ENCODE measurements at places on chromosomes 2 and 18. TPM values are rescaled to one million over a fixed set of nuclear protein-coding genes. Genes with fewer than 3 reads are reported as not detected.

- no peak for DNase-seq
These were observed 139.3 kb downstream of the ALK start for GRCh38 chr2:29782087-29782486.

DNA sequence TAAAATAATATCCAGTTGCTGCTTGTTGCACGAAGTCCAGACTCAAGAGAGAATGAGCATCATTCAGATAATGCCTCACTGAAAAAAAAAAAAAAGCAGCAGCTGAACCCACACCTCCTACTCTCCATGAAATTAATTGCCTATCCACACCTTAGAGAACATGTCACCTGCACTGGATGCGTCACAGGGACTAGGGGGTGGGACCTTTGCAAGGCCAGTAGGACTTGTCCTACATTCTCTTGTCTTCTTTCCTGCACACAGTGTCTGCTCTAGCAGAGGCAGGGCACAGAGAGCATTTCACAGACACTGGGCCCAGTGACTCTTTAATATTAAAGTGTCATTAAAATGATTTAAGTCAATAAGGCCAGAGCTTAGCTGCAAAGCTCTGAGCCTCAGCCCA, at the start of gene ABCA12:
ABCA12 (minus strand) TSS at position 148 of the 400 bp plus-strand sequence. CDS start 418 bp downstream, outside the sequence.
- DNase-seq, result no peak

DNA sequence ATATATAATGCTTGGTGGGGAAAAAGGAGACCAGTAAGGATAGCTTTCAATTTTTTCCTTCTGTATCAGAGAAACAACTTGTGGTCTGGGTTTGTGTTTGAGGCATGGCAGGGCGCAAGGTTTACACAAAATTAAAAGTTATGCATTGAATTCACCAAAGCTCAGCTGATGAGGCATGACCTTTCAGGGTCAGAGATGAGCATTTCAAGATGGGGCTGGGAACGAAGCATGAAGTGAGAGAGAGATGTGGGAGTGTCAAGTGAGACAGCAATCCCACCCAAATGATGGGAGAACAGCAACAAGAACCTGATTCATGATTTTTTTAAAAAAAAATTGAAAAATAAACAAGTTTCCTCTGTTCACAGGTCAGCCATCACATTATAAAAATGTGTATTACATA, 4.9 kb downstream of the GPR55 start:
- no peak for DNase-seq

DNA sequence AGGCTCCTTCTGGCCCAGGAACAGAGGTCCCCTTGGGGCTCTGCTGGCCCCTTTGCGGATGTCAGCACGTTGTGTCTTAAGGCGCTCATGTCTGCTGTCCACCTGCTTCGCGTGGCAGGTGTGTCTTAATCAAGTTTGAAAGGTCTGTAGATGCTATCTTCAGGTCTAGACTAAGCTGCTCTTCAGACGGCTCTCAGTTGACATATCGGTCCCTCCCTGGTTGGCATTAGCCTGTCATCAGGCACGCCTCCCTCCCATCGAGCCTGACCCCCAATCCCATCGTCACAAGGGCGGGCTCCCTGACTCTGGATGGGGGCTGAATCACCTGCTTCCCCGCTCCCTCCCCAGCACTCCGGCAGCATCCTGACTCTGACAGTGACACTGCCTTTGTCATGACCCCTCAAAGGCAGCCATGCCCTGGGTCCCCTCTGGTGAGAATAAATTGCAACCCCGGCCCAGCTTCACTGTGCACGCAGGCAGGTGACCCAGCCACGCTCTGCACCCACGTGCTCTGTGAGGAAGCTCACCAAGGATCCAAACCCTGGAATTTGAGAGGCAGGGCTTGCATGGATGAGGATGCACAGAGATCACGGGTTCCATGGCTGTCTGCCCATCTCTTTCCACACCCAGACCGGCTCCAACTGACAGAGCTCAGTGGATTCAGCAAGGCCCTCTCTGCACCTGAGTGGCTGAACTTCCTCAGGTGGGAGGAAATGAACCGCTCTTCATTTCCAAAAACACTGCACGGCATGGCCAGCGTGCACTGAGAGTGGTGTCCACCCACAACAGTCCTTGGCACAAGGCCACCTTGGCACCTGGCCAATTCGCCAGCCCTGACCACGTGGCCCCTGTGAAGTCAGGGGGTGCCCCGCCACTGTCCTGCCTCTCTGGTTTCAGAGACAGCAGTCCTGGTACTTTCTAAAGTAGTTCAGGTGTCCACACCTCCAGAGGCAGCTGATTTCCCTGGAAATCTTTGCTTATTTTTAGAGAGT, 110.2 kb upstream of the GPC1 start:
- DNase-seq, result no peak

DNA sequence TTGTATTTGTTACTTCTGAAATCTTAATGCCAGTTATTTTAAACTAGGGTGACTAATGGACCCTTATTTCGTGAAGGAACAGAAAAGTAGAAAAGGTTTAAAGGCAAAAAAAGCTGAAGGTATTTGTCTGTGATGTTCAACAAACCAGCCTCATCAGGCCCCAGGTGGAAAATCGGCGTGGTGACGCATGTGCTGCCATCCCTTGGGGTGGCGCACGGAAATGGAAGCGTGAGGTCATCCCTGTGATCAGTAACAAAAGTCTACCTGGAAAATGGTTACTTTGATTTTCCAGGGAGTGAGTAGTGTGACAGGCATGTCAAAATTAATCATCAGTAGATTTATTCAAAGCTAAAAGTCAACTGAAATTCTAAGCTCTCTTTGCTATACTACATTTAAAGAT, 313.2 kb downstream of the GBX2 start:
- DNase-seq, result no peak

- DNase-seq, result no peak
These were observed 46.7 kb upstream of the KCNF1 start for GRCh38 chr2:10864861-10865636.

DNA sequence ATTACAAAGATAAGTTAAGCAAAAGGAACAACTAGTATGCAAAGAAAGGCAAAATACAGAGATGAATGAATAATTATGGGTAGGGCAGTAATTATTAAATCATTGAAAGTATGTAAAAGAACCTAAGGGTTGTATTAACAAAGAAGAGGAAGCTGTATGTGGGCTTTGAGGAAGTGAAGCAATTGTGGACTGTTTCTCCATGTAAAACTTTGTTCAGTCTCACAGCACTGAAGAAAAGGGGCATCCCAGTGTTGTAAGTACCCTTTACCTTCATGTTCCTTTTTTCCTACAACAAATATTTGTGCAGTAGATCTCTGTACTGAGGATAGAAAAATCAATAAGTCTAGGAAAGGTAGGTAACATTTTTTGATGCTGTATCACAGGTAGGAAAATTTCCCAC, 388.7 kb upstream of the NRP2 start:
- DNase-seq, result no peak

- no peak for DNase-seq
These were observed 619.3 kb downstream of the TRIB2 start for GRCh38 chr2:13335862-13336535.

GRCh38 chr18:67788310-67789164, 272.0 kb upstream of the DSEL start:
- DNase-seq, result no peak

DNA sequence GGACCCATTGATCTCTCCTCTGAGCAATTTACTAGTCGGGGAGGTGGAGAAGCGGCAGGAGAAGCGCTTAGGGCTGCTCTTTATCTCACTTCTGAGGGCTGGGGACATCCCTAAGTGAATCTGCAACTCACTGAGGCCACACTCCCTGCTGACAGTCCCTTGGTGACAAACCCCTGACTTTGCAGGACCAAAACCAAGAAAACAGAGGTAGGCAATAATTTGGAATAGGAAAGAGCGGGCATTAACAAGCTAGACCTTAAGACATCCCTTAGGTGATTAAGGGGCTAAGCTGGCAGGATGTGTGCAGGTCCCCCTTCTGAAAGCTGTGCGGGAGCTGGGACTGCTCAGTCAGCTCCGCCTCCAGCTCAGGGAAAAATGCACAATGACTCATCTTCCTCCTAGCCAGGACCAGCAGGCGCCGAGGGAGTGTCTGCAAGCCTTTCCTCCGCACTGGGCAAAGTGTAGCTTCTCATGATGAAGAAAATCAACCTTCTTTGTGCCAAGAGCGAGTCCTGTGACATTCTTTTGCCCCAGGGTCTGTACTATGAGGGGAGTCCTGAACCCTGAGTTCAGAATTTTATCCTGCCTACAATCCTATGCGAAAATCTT, 63.3 kb downstream of the BOD1L2 start:
- DNase-seq, result peak; percentile 17

DNA sequence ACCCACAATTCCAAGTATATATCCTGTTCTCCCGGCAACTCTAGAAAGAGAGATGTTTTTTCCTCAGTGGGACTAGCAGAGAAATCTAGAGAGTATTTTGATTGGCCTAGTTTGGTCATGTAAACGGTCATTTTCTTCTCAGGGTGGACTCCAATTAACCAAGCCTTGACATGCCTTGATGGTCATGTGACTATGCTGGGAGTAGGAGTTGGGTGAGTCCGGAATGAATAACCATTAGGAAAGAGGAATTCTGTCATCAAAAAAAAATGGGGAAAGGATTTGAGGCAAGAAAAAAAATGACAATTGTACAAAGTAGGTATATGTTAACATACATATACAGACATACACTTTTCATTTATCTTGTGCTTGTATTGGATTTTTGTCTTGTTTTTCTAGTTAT, 248.2 kb upstream of the CDH20 start:
- DNase-seq, result no peak

DNA sequence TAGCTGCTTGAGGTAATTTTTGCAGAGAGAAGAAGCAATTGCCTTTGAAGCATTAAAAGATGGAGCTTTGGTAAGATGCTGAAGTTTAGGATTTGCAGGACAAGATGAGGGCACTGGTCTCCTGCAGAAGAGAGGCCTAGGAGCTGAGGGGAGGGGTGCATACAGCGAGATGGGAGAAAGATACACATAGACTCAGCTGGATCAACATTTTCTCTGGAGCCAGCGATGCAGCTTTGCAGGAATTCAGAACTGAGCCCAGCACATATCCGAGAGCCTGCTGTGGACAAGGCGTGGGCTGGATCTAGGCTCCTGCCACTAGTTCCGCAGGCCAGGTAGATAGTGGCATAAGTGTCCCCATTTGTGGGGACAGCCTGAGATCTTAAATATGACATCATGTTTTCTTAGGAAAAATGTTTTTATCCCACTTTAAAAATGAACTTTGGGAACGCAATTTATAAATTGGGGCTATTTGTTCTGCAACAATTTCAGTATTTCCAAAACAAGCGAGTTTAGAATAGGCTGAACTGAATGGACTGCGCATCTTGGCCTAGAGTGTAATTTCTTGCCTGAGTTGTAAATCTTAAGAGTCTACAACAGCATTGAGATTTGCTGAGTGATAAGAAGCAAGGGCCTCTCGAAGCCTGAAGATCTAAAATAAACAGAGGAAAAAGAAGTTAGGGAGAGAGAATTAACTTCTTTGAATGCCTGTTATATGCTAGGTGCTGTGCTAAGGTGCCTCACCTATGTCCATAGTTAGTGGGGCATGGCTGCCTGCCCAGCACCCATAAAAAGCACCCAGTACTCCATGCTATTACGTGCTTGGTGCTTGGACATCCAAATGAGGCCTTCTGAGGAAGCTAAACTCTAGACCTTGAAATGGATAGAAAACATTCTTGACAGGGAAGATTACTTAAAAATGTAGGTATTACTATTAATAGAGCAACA, 17.3 kb downstream of the GRHL1 start:
- DNase-seq, result no peak

DNA sequence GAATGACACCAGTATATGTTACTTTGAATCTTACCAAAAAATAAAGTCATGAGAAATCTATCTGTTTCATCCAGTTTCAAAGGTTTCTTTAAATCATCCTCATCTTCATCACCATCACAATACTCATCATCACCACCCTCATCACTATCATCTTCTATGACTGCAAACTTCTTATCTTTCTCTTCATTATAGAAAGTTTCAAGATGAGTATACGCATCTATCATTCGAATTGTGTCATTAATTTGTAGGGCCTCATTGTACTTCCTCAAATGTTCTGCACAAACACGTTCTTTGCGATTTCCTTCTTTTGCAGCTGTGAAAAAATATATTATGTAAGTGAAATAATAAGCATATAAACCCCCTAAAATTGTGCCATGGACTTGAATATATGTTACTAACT, 34.1 kb upstream of the FAP start:
- DNase-seq, result no peak

DNA sequence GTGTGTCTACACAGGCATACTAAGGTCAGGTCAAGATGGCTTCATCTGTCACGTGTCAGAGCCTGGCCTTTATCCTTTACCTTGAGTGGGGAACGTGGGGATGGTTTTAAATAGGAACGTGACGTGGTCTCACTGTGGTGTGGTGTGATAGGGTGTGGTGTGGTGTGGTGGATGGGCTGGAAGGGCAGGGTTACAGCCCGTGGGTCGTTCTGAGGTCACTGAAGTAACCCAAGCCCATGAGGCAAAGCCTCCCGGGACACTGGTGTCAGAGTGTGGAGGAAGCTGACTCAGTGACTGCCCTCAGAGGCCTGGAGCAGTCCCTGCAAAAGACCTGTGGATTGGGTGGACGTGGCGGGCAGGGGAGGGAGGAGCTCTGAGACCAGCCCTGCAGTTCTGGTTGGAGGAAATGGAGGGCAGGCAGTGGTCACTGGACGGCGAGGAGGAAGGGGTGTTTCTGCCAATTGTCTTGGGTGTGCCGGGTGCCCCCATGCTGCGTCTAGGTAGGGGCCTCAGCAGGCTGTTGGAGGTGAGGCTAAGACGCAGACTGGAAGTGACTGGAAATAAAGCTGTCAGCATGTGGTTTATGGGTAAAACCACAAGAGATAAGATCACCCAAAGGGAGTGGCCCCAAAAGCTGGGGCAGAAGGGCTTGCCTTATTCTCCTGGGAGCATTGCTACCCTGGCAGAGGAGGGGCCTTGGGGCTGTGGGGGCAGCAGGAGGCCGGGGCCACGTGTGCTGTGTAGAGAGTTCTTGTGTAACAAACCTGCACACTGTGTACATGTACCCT, 84.8 kb downstream of the SH3RF3 start:
- no peak for DNase-seq

- DNase-seq, result no peak
These were observed 363.7 kb upstream of the CHAC2 start for GRCh38 chr2:53403792-53404413.

DNA sequence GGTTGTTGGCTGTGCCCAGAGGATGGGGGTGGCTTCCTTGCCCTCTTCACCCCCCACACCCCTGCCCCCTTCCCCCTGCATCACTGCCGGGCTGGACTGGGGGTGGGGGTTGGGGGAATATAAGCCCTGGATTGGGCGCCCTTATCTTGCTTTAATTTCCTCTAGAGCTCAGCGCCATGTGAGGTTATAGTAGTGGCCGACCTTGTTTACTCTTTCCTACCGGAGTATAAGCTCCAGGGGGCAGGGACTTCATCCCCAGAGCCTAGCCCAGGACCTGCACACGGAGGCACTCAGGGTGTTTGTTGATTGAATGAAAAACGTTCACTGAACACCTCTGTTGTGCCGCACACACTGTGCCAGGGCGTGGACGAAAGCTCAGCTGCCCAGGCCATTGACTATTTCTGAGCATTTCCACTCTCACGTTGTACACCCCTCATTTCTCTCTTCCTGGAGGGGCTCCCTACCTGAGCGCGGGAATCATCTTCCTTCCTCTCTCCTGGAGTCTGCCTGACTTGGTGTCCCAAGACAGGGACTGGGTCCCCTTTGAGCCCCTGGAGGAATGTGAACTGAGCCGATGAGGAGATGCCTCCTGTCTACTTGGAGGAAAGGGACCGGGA, 9.3 kb upstream of the SPATA3 start:
- DNase-seq, result no peak

Gene IL1RL1
- total RNA-seq, result 17.7 TPM

Gene TPO
- 32.6 TPM for total RNA-seq

Gene LOXHD1
- total RNA-seq, result not detected

Gene GPAT2
- 5.7 TPM for total RNA-seq

Gene RANBP2
- 47.4 TPM for total RNA-seq

Gene SRD5A2
- total RNA-seq, result not detected

Gene KCNG2
- not detected for total RNA-seq

Gene ALPP
- not detected for total RNA-seq

Gene RAPH1
- total RNA-seq, result 35.4 TPM
